ENCODE measurements at places on chromosomes 13 and 19. TPM values are rescaled to one million over a fixed set of nuclear protein-coding genes. Genes with fewer than 3 reads are reported as not detected.

GRCh38 chr19:16418597-16418962 lies 53.2 kb downstream of the EPS15L1 start:
- DNase-seq: no peak

DNA sequence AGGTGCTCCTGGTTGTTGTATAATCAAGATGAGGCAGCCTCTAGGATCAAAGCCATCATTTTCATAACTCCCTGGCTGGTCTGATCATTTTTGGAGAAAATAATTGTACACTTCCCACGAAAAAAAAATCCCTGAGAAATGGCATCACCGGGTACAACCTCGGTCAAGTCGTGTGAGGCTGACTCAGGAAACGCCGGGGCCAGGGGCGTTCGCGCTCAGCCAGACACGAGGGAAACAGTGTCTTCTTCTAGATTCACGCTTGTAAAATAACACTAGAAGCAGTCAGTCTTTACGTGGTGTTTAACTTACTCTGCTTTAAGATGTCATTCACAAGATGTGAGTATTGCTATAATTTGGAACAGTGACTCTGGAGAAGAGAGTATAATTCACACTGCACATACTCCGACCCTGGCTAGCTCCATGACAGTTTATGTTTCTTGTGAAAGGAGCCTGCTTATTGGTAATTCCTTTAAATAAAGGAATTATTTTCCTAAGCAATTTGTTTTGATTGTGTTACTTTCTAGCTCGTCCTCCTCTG lies 109.0 kb upstream of the SOX1 start:
- DNase-seq: no peak

The SACS gene
- 4.5 TPM for total RNA-seq

The NTN5 gene
- 0.34 TPM for total RNA-seq

GRCh38 chr13:49307365-49307764 lies 59.6 kb downstream of the CDADC1 start:
- DNase-seq: no peak

DNA sequence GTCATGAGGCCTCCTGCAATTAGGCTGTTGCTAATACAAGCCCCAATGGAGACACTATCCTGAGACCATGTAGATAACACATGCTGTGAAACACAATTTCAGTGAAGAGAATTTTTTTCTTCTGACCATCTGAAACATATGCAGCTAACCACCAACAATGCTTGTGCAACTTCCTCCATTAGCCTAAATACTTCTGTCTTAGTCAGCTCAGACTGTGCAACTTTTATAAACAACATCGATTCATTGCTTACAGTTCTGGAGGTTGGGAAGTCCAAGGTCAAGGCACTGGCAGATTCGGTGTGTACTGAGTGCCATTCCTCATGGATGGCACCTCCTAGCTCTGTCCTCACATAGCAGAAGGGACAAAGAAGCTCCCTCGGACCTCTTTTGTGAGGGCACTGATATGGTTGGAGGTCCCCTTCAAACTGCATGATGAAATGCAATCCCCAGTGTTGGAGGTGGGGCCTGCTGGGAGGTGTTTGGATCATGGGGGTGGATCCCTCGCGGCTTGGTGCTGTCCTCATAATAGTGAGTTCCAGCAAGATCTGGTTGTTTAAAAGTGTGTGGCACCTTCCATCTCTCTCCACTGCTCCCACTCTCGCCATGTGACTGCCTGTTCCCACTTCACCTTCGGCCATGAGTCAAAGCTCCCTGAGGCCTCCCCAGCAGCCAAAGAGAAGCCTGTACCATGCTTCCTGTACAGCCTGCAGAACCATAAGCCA lies 27.7 kb downstream of the STK24 start:
- DNase-seq: no peak

DNA sequence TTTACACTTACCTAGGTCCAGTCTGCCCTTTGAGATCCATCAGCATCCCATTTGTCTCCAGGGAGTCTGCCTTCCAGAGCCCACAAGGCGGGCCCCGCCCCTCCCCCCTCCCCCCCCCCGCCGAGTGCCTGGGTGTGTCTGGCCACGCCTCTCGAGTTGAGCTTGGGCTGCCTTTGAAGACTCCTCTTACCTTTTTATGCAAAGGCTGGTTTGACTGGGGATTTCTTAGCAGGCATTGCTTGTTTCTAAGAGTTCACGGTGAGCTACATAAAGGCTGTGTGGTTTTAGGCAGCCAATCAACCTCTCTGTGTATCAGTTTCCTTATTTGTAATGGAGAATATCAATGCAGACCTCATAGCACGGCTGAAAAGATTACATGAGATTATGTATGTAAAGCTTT lies 11.3 kb downstream of the GPR12 start:
- DNase-seq: no peak

DNA sequence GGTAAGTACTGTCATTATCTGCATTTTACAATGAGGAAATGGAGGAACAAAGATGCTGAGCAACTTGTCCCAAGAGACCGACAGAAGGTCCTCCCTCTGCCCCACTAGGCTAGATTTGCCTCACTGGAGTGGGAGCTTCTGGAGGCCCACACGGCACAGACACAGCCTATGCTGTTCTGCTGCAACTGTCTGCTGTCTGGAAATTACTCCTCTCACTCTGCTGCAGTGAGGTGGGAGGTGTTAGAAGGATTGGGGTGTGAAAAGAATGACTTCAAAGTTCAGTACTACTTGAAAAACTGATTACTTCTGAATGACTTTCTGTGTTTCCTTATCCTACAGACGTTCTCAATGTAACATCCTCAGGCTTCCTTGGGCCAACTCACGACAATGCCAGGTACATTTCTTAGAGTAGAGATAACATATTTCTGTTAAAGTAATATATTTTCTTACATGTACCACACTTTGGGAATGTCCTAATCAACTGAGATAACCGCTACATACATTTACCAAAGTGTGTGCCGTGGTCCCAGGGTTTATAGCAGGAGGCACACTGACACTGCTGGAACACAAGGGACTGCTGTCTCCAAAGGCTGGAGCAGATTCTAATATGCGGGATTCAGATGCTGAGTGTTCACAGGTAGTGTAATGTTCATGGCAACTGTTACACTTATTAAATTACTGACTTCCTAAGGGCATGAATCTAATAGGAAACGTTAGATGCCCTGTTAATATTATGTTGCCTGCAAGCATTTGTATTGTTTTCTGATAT lies 53.5 kb upstream of the WASF3 start:
- no peak for DNase-seq

The TMEM150B gene
- 1.6 TPM for total RNA-seq

- DNase-seq: no peak
Observed at GRCh38 chr19:2050349-2050990, 574 bp downstream of the MKNK2 start.

The SBK3 gene
- 2.4 TPM for total RNA-seq

DNA sequence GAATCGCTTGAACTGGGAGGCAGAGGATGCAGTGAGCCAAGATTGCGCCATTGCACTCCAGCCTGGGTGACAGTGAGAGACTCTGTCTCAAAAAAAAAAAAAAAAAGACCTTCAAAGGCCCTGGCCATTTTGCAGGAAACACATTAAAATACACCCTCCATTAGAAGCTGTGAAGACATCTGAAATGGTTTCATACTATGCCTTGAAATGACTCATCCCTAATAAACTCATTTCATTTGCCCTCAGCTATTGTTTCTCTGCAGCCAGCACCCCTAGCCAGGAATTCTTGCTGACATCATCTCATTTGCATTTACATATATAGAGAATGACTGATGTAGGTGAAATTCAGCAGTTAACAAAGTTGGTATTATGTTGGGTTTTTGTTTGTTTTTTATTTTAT lies 8.7 kb downstream of the EML2 start:
- DNase-seq: no peak

The APOC4 gene
- total RNA-seq: not detected

The SLC7A9 gene
- total RNA-seq: 3.3 TPM

DNA sequence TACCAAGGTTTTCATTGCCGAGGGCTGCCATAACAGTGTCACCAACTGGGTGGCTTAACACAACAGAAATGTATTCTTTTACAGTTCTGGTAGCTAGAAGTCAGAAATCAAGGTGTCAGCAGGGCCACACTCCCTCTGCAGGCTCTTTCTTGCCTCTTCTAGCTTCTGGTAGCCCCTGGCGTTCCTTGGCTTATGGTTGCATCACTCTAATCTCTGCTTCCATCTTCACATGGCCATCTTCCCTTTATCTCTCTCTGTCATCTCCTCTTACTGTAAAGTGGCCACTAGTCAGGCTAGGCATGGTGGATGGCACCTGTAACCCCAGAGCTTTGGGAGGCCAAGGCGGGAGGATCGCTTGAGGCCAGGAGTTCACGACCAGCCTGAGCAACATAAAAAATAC lies 38.0 kb upstream of the MRI1 start:
- DNase-seq: no peak

The CALR3 gene
- 0.32 TPM for total RNA-seq

DNA sequence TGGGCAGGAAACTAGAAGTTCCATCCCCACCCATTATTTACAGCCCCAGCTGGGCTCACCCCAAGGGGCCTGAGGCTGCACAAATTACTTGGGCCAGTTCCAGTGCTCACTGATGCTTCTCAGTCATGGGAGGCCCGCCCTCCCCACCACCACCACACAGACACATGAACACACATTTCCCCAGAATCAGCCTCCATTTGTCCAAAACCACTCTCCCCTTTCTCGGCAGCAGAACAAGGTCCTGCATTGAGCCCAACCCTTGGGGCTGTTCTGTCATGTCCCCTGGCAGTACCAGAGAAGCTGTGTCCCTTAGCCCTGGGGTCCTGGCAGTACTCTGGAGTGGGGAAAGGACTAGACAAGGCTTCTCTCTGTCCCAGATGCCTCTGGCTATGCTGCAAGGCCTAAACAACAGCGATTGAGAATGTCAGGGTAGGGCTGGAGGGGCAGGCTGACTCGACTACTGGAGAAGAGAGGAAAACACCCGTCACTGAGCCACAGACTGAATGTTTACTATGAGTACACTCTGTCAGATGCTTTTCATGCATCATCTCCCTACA lies 21.8 kb downstream of the SAMD4B start:
- DNase-seq: no peak

The SRRM5 gene
- 1.0 TPM for total RNA-seq

DNA sequence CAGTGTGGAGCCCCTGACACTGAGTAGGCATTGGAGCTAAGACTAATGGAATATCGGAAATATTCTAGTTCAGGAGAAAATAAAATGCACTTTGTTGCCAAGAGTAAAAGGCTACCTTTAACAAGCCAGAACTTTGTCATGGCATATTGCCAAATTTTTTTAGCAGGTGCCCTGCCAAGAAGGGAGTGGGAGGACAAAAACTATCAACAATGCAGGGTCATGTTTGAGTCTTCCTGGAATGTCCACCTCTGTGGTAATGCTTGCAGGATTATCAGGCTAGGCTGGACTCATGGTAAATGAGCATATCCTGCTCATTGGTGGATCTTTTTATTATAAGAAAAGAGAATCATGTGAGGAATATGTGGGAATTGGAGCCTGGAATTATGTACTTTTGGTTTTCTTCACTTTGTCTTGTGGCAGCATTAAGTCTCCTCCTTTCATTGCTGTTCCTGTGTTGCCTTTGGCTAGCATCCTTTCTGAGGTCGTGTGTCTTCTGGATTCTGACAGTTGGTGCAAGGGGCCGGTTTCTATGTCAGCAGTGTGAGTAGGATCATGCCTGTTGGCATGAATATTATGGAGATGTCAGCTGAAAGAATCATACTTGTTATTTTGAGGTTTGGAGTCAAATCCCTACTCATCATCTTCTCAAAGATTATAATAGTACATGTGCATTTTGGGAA lies 122.9 kb upstream of the SPRY2 start:
- DNase-seq: no peak

The NLRP7 gene
- total RNA-seq: 0.49 TPM

The IGSF23 gene
- total RNA-seq: 6.8 TPM

DNA sequence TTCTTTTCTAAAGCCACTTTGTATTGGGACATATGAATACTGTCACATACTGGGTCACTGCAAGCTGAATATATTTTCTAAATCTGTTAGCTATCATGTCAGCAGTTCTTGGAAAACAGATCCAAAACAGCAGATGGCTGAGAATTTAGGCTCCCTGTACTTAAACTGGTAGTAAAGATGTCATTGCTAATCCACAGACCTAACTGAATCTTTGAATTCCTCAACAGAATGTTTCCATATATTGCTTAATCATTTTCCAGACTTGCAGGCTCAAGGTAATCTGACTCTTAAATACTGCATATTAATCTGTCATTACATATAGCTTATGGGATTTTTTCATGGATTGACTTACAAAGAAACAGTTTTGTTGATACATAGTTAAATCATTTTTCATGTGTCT lies 639.0 kb upstream of the KLHL1 start:
- no peak for DNase-seq

All from Caco-2 (cell line).